ENCODE measurements at places on chromosomes 3 and 15.

GRCh38 chr3:111936191-111936841 lies 42.5 kb upstream of the ABHD10 start:
- DNase-seq, result no peak

- no peak for DNase-seq
Measured at GRCh38 chr15:85693277-85693676, 101.4 kb downstream of the KLHL25 start.

GRCh38 chr15:81091889-81092558 lies 42.0 kb upstream of the CFAP161 start:
- no peak for DNase-seq

- no peak for DNase-seq
Measured at GRCh38 chr3:60990442-60990730, 260.9 kb downstream of the FHIT start.

GRCh38 chr3:127374086-127375010 lies 86.5 kb upstream of the PRR20G start:
- DNase-seq, result peak; percentile 37

DNA sequence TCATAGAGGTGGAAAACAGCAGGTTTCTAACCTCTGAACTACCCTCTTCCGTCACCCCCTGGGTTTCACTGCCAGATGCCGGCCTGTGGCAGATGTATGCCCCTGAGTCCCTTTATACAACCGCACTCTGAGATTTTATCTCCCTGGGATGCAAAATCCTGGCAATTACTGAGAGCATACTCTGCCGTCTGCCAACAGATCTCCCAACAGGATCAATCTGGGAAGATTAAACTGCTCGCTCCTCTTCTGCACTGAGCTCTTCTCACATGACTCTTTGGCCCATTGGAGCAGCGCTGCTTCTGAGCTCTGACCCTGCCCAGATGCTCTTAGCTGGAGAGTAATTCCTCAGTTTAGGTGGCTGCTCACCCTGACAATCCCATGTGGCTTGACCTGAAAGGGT lies 133.2 kb downstream of the LIPC start:
- no peak for DNase-seq
